ENCODE measurements at places on chromosomes 7 and 10.

- no peak for DNase-seq
Observed at GRCh38 chr7:115782696-115783490, 247.7 kb downstream of the TFEC start.

- DNase-seq = no peak
Observed at GRCh38 chr10:29635711-29636144, 957 bp upstream of the SVIL start.

- no peak for DNase-seq
Observed at GRCh38 chr10:14645239-14645960, 129.3 kb downstream of the FAM107B start.

DNA sequence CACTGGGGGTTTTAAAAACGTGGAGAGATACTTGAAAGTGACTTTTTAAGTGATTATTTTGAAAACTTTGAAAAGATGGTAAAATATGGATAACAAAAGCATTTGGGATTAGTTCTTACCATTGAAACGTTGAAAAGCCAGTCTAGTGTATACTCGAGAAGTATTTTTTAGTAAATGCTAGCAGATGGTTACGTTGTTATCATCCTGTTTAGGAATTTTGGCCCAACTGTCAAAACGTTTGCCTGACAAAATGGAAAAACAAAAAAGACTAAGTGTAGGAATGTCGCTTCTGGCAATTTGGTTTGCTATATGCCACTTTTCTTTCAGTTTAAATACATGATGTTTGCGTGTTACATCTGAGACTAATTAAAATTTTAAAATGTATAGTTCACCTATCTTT, 1.2 kb downstream of the RBM33 start:
- DNase-seq = no peak

GRCh38 chr10:47332946-47333345, 10.7 kb downstream of the GDF2 start:
- no peak for DNase-seq

GRCh38 chr7:136023134-136023869, 46.1 kb upstream of the MTPN start:
- DNase-seq = no peak

- no peak for DNase-seq
Observed at GRCh38 chr10:26829810-26830515, 30.8 kb downstream of the ABI1 start.

GRCh38 chr10:49678827-49679479, 498 bp upstream of the C10orf53 start:
- DNase-seq = no peak

GRCh38 chr10:121698902-121699301, 100.7 kb upstream of the FGFR2 start:
- DNase-seq = no peak

GRCh38 chr10:35540296-35541164, 64.6 kb upstream of the GJD4 start:
- DNase-seq = no peak

DNA sequence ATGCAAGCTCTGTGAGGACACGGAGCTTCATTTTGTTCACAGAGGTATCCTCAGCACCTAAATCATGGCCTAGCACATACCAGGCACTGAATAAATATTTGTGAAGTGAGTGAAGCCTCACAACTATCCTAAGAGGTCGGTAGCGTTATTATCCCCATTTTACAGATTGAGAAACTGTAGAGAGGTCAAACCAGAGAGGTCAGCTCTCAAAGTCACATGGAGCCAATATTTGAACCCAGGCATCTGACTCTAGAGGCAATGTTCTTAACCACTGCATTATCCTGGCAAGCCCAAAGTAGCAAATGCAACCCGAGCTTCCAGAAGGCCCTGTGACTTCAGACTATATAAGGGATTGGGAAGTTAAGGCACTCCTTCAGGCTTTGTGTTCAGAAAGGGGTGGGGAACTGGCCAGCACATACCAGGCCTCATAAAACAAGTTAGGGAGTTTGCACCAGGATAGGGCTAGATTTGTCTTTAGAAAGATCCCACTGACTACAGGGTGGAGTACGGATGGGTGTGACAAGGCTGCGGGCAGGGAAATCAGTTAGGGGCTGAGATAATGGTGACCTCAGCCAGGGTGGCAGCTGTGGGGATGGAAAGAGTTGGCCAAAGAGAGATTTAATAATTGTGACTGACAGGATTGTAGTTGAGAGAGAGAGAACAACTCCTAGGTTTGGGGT, 101.4 kb downstream of the TBXAS1 start:
- no peak for DNase-seq

GRCh38 chr10:77685432-77685831, 47.8 kb upstream of the KCNMA1 start:
- DNase-seq = no peak

GRCh38 chr7:87424075-87424474, 51.4 kb downstream of the ABCB4 start:
- DNase-seq = no peak

GRCh38 chr10:132572545-132572937, 35.0 kb downstream of the INPP5A start:
- DNase-seq = no peak

DNA sequence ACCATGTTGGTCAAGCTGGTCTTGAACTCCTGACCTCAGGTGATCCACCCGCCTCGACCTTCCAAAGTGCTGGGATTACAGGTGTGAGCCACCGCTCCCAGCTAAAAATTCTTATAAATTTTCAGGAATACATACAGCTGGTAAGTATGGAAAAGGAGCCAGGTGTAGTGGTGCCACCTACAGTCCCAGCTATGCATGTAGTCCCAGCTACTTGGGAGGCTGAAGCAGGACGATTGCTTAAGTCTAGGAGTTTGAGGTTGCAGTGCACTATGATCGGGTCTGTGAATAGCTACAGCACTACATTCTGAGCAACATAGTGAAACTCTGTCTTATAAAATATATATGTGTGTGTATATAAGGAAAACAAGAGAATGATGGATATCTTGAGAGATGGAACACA, 19.0 kb downstream of the LDB1 start:
- DNase-seq = no peak

DNA sequence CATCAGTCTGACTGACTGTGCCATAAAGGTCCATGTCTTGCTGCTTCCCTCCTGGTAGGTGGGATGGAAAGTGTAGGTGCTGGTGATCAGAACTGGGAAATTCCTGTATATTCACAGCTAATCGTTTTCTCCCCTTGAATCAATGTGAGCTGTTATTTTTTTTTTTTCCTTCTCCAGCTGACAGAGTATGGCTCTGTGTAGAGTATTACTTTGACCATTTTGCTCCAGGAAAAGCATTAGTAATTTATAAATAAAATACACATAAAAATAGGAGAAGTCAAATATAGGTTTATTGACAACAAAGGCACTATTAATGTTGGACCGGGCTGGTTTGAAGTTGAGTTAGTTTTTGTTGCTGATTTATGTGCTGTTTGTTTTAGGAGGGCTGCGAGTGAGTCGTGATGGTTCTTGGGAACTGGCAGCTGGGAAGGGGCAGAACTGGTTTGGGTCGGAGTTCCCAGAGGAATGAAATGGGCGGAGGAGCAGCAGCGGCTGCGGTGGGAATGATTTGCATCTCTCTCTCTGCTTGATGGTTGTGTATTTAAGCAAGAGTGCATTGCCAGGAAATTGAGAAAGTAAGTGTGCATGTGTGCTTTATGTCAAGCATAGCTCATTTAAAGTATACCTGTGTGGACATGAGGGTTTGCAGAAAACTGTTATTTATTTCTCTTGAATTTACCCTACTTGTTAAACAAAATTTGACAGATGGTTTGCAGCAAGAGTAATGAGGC, 80.9 kb downstream of the LRMDA start:
- DNase-seq = no peak

DNA sequence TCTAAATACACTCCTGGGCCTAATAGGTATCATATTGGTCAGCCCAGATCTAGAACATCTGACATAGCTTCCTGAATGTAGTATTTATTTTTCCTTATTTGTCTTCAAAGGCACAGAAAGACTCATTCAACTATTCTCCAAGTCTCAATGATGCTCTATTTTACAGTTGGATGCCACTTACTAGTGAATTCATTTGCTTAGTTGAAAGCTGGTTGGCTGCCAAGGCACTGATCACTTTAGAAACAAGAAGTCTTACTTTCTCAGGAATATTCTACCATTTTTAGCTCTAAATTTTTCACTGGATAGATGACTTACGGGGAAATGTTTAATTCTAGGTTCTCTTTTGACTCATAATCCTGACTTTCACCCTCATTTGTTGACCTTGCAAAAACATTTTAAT, 863.4 kb downstream of the SORCS1 start:
- no peak for DNase-seq

GRCh38 chr10:72107325-72108003, 19.1 kb upstream of the SPOCK2 start:
- DNase-seq = no peak

DNA sequence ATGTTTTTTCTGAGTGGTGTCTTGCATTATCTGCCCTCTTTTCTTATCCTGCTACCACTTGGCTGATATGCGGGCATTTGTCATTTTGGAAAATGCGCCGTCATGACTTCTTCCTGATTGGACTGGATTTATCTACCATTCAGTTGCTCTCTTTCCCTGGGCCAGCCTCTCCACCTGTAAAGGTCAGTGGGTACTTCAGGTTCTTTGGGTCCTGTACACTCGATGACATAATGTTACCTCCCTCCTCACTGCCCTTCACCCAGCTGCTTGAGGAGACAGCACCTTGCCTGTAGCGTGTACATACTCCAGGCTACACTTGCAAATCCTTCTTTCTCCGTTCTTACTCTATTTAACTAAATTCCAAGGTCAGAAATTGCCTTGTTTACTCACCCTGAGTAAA, 83.7 kb downstream of the RBM33 start:
- DNase-seq = no peak

DNA sequence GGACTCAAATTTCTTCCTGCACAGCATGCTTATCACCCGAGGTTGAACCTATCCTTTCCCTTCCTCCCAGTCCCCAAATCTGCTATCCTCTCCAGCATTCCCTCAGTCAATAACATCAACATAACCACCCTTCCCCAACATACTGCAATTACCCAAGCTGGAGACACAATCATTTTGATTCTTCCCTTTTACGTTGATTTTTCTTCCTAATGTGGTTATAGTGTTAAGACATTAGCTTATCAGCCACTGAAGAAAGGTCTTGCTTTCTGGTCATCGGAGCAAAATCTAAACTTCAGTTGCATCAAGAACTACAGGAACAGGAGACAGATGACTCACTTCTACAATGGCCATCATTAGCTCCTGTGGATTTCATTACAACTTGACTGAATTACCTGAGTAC, 3.5 kb upstream of the HBP1 start:
- DNase-seq = no peak

DNA sequence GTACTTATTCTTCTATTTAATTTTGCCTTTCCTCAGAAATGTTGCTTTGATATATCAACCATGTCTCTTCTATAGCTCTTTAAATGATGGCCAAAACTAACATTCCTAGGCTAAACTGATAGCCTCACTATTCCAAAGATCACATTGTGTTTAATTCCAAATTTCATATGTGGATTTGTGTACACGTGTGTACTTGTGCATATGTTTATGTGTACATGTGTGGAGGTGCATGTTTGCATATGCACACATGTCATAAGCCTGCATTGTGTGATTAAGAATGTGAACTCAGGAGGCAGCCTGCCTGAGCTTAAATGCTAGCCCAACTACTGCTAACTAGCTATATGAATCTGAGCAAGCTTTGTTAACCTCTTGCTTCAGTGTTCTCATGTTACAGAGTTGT, 426.5 kb downstream of the GFRA1 start:
- DNase-seq = no peak

DNA sequence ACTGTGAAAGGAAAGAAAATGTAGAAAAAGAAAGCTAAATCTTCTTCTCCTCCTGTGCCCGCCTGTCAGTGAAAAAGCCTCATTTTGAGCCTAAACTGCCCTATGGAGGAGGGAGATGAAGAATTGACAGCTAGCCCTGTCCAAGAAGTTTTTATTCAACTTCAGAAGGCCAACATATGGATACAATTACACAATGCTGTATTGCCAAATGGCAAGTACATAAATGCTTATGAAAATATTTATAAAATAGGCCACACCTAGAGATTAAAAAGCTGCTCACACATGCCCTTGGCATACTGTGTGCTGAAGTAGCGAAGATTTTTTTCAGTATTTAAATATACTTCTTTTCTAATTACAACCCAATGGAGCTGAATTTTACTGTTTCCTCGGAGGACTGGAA, 65.1 kb upstream of the NEBL start:
- no peak for DNase-seq

GRCh38 chr10:98150544-98150943, 16.1 kb downstream of the R3HCC1L start:
- DNase-seq = no peak

DNA sequence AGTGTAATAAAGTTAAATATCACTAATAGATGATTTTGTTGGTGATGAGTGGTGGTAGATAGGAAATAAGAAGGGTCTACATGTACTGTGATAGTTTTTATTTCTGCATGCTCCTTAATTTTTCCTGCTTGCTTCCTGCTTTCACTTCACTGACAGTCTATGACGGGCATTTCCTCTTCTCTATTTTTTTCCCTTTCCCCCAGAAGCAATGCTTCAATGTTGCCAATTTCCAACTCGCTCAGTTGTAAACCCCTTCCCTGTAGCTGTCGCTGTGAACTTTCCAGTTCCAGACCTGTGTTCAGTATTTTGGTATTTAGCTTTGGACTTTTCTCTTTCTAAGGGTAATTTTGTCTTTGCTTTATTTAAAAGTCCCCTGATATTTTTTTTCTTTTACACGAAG, 123.5 kb upstream of the AGR3 start:
- no peak for DNase-seq

- DNase-seq = no peak
Observed at GRCh38 chr10:98453729-98454128, 7.0 kb upstream of the HPS1 start.

DNA sequence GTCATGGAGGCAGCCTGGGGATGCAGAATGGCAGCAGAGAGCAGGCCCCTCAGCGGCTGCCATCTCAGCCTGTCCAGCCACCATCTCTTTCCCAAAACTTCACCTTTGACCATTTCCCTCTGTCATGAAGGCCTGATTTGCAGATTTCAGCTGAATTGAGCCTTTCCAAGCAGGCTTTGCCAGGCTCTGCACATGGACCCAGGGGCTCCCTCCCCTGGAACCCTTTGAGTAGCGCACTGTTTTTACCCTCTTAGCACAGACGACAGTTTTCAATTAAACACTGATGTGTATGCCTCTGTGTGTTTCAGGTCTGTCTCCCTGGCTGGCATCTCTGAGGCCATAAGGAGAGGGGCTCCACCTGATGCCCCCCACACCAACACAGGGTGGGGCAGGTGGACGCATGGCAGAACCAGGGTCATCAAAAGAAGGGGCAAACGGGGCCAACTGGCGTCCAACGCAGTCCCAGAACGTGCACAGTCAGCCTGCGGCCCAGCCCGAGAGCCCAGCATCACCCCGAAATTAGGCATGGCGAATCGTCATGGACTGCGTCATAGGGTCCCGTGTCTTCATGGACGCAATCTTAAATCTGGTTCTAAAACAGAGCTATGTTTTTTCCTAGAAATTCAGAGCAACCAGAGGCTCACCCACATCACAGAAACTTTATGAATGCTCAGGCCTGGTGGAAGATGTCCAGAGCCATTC, 185.0 kb upstream of the TCERG1L start:
- no peak for DNase-seq

All from hematopoietic multipotent progenitor cell (in vitro differentiated cells).